Mesothelial cell of epicardium (in vitro differentiated cells): ENCODE measurements at places on chromosomes 4 and X.

DNA sequence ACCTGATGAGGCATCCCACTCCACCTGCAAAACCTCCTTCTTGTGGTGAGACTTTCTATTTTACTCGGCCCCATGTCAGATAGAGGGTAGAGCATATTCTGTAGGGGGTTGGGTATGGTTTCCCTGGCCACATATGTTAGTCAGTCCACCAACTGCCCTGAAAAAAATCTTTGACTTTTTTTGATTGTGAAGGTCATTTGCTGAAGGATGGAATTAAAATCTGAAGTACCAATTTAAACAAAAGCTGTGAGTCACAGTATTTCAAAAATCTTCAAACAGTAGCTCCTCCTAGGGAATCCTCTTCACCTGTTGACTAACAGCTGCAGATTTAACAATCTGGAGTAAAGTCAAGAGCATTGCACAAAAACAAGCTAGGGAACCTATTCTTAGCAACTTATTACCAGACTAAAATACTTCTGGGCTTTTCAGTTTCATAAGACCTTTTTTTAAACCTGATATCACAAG, 8.0 kb upstream of the CCDC110 start:
- no peaks in the 10 kb centered on the region for H3K4me1 ChIP-seq
- DNase-seq, result no peak
- H3K27ac ChIP-seq, result no peak overlapping the region
- no peaks in the 10 kb centered on the region for H3K36me3 ChIP-seq
- H3K4me3 ChIP-seq, result no peak overlapping the region
- H3K27me3 ChIP-seq, result peaks cover 60% of the 10 kb centered on the region

DNA sequence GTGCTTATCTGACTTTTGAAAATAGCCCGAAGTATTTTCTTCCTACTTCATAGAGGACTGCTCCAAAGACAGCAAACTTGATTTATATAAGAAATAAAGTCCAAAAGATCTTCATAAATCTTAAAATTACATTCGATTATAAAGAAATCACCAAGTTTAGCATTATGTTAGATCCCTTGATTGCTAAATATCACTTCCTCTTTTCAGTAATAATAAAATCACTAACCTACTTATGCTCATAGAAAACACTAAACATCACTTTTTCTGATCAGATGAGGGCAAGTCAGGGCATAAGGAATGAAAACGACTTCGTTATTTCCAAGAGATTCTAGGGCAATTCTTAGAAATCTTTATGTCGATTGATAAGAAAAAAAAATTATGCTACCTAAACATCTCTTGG, 32.0 kb downstream of the DYNLT3 start:
- H3K27me3 ChIP-seq, result no peaks in the 10 kb centered on the region
- H3K4me1 ChIP-seq, result no peaks in the 10 kb centered on the region
- no peak overlapping the region for H3K27ac ChIP-seq
- H3K4me3 ChIP-seq, result no peak overlapping the region
- no peak for DNase-seq
- no peaks in the 10 kb centered on the region for H3K36me3 ChIP-seq

DNA sequence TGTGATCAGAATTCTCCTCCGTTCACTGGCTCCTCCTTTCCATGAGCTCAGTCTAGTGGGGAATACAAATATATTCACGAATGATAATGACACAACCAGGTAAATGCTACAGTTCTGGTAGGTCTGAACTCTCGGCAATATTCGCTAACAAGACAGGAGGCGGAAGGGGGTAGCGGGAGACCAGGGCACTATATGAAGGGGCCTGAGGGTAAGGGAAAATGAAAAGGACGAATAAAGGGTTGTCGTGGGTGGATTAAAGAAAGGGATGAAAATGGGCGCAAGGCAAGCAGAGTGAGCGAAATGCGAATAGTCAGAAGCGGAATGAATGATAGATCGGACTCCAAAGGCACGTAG, 743 bp downstream of the NKAP start:
- H3K4me1 ChIP-seq, result peaks cover 8% of the 10 kb centered on the region
- DNase-seq, result no peak
- H3K27me3 ChIP-seq, result no peaks in the 10 kb centered on the region
- peak overlapping the region; percentile 85 for H3K4me3 ChIP-seq
- H3K36me3 ChIP-seq, result peaks cover 4% of the 10 kb centered on the region

DNA sequence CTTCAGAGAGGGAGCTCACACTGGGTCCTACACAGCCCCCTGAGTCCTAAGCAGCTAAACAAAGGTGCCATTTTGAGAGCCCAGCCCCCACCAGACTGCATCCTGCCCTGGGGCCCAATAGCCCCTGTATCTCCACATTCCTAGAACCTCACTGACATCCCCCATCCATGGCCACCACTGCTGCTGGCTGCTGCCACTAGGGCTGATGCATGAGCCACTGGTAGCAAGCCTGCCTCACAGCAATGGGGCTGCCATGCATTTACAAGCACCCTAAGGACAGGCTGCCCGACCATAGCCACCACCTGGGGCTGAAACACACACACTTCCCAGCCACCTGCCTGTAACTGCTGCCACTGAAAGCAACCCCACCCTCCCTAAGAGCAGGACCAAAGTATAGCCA, 26.5 kb upstream of the TRO start:
- no peaks in the 10 kb centered on the region for H3K36me3 ChIP-seq
- H3K27ac ChIP-seq, result no peak overlapping the region
- H3K4me1 ChIP-seq, result no peaks in the 10 kb centered on the region
- DNase-seq, result no peak
- peaks cover 7% of the 10 kb centered on the region for H3K27me3 ChIP-seq
- H3K4me3 ChIP-seq, result no peak overlapping the region

- no peaks in the 10 kb centered on the region for H3K4me1 ChIP-seq
- no peak overlapping the region for H3K4me3 ChIP-seq
- no peak for DNase-seq
- no peak overlapping the region for H3K27ac ChIP-seq
Observed at GRCh38 chr4:146369446-146369845, 152.3 kb downstream of the SLC10A7 start.

DNA sequence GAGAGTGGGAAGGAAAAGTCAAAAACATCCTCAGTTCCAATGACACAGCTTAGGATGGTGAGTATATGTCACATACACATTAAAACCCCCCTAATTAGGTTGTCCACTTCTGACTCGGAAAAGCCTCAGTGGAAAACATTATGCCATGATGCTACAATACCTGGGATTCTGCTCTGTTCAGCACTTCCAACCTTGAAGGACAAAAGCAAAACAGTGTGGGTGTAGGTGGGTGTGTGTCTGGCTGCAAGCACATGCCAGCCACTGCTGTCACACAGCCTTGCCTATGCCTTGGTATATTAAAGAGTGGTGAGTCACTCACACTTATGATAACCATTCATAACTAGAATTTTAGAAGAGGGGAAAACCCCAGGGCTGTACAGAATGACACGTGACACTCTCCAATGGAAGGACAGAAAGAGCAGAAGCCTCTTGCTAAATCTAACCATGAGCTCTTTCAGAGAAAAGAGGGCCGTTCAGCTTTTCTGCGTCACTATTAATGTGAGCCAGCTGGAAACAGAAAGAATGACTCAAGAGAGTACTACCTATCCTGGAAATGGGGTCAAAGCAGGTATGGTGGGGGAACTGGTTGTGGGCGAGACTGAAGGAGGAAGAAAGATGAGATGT, 159.6 kb downstream of the TET2 start:
- H3K4me3 ChIP-seq, result no peak overlapping the region
- DNase-seq, result no peak
- H3K27ac ChIP-seq, result no peak overlapping the region

- H3K36me3 ChIP-seq, result no peaks in the 10 kb centered on the region
- peaks cover 12% of the 10 kb centered on the region for H3K27me3 ChIP-seq
- no peak overlapping the region for H3K27ac ChIP-seq
- H3K4me3 ChIP-seq, result no peak overlapping the region
- no peak for DNase-seq
Observed at GRCh38 chr4:4845027-4845426, 14.4 kb upstream of the MSX1 start.

DNA sequence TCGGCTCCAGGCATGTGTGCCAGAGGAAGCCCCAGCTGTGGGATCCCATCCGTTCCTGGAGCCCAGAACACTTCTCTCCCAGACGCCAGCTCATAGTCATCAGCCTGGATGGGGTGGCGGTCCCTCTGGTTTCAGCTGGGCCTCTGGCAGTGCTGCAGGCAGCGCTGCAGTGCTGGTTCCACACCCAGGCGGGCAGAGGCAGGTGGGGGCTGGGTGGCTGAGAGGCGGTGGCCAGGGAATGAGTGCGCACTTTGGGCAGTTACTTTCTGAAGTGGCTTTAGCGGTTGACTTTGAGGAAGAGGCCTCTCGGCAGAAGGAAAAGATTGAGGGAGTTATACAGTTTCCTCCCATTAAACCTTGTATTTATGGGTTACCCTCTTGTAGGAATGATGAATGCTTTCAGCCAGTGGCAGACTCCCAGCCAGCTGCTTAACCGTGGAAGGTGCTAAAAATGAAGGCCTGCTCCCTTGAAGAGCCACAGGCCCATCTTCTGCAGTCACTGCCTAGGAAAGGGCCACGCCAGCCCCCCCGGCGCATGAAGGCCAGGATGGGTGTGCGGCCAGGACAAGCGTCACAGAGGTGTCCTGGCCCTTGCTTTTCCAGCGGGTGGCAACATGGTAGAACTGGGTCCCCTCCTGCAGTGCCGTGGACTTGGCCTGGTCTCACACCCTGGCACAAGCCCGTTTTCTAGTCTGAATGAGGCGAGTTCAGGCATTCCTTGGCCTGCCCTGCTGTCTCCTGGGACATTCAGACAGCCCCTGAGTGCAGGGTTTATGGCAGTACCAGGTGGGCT, 9.9 kb downstream of the TADA2B start:
- H3K27me3 ChIP-seq, result no peaks in the 10 kb centered on the region
- H3K4me1 ChIP-seq, result peaks cover 2% of the 10 kb centered on the region
- no peak overlapping the region for H3K27ac ChIP-seq
- DNase-seq, result no peak

DNA sequence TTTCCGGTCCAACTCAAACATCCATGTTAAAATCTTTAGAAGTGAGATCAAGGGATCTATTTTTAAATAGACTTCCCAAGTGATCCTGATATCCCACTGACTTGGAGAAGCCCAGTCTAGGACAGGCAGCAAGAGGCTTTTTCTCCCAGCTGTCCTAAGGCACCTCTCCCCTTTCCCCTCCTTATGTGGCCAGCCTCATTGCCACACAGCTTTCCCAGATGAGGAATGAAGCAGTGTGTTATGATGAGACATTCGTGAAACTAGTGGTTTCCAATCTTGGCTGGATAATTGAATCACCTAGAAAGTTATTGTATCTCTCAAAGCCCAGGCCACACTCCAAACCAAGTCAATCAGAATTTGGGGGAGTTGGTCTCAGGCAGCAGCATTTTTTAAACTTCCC, 16.8 kb upstream of the HSD17B13 start:
- no peak overlapping the region for H3K4me3 ChIP-seq
- H3K36me3 ChIP-seq, result peaks cover 41% of the 10 kb centered on the region
- H3K27ac ChIP-seq, result no peak overlapping the region

DNA sequence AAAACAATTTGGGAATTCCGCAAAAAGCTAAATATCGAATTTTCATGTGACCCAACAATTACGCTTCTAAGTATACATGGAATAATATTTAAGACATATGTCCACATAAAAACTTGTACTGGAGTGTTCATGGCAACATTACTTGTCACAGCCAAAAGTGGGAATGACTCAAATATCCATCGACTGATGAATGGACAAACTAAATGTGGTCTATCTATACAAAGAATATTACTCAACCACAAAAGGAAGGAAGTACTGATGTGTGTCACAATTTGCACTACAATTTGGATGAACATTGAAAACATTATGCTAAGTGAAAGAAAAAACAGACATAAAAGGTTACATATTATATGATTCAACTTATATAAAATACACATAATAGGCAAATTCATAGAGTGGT, 71.9 kb downstream of the AFF2 start:
- H3K27ac ChIP-seq, result no peak overlapping the region
- H3K27me3 ChIP-seq, result no peaks in the 10 kb centered on the region
- DNase-seq, result no peak
- H3K36me3 ChIP-seq, result no peaks in the 10 kb centered on the region
- no peak overlapping the region for H3K4me3 ChIP-seq
- peaks cover 11% of the 10 kb centered on the region for H3K4me1 ChIP-seq

- peaks cover 21% of the 10 kb centered on the region for H3K4me1 ChIP-seq
- no peak overlapping the region for H3K27ac ChIP-seq
- H3K27me3 ChIP-seq, result no peaks in the 10 kb centered on the region
Observed at GRCh38 chr4:30962939-30963338, 242.8 kb downstream of the PCDH7 start.

DNA sequence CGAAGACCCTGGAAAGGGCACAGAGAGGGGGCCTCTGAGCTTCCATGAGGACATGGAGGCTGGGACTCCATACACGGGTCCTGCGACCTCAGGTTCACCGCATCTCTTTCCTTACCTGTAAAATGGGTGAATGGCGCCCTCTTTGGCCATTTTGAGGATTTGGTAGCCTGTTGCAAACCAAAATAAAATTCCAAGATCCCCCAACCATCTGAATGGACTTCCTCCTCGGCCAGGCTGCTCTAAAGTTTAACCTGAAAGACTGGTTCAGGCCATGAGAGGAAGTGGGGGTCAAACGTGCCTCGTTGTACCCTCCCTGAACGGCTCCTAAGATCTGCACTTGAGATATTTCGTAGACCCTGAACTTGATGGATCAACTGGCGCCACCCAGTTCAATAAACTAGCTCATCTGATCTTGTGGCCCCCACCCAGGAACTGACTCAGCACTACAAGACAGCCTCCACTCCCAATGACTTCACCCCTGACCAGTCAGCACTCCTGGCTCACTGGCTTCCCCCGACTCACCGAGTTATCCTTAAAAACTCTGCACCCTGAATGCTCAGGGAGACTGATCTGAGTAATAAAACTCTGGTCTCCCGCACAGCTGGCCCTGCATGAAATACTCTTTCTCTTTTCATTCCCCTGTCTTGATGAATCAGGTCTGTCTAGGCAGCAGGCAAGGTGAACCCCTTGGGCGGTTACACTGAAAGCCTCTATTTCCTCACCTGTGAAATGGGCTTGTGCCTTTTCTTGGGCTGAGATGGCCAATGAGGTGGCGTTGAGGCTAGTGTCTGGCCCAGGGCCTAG, 32.9 kb upstream of the GPR78 start:
- DNase-seq, result no peak
- no peaks in the 10 kb centered on the region for H3K36me3 ChIP-seq
- no peaks in the 10 kb centered on the region for H3K27me3 ChIP-seq
- H3K27ac ChIP-seq, result peak overlapping the region; percentile 11
- peaks cover 20% of the 10 kb centered on the region for H3K4me1 ChIP-seq

DNA sequence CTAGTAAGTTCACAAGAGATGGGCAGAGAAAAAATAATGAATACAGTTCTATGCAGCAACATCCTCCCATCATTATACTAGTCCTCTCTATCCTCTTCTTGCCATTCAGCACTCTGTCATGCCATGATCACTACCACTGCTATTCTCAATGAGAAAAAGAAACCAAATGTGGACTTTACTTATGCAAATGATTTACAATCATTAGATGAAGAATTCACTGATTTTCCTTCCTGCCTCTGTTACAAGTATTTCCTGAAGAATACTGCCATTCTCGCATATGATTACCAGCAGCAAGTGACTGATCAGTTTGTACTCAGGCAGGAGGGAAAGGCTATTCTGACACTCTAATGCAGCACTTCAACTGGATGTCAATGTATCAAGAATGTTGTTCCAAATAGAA, 50.3 kb downstream of the WDFY3 start:
- peaks cover 6% of the 10 kb centered on the region for H3K4me1 ChIP-seq
- no peaks in the 10 kb centered on the region for H3K27me3 ChIP-seq
- peaks cover 39% of the 10 kb centered on the region for H3K36me3 ChIP-seq
- no peak overlapping the region for H3K27ac ChIP-seq
